ENCODE measurements at places on chromosomes 4 and X. TPM values are rescaled to one million over a fixed set of nuclear protein-coding genes. Genes with fewer than 3 reads are reported as not detected.

The PNMA6F gene
- total RNA-seq, result not detected

The NUDT11 gene
- 0.58 TPM for total RNA-seq

The SH2D1A gene
- total RNA-seq, result 0.55 TPM

The EXOC1L gene
- total RNA-seq, result not detected

The C1GALT1C1 gene
- 35.6 TPM for total RNA-seq

The HS6ST2 gene
- total RNA-seq, result 0.19 TPM

The FOXP3 gene
- total RNA-seq, result not detected

The THAP6 gene
- total RNA-seq, result 15.7 TPM

The TCEAL5 gene
- not detected for total RNA-seq

The GLOD5 gene
- not detected for total RNA-seq

The TEX11 gene
- total RNA-seq, result not detected

DNA sequence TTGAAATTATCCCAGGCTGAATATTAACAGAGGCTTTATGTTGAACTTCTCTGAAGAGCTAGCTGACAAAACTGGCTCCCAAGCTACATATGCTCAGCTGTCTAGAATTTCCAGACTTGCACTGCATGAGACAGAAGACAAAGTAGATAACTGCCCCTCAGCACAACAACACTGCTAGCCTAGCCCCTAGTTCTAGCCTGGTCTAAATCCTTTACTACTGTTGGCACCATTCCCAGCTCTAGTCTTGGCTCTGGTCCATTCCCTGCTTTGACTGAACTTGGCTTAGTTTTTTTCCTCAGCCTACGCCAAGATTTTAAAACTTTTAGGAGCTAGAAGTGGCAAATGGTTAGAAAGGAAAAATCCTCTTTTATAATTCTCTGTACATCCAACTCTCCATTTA, 7.6 kb upstream of the OPHN1 start:
- no peak for DNase-seq

- no peak for DNase-seq
Observed at GRCh38 chrX:124023838-124024238, 62.3 kb downstream of the STAG2 start.

- DNase-seq, result peak; percentile 55
Observed at GRCh38 chrX:72122621-72123337, 8.9 kb downstream of the RTL5 start.

GRCh38 chr4:15031197-15031596, 28.9 kb downstream of the CPEB2 start:
- DNase-seq, result no peak

DNA sequence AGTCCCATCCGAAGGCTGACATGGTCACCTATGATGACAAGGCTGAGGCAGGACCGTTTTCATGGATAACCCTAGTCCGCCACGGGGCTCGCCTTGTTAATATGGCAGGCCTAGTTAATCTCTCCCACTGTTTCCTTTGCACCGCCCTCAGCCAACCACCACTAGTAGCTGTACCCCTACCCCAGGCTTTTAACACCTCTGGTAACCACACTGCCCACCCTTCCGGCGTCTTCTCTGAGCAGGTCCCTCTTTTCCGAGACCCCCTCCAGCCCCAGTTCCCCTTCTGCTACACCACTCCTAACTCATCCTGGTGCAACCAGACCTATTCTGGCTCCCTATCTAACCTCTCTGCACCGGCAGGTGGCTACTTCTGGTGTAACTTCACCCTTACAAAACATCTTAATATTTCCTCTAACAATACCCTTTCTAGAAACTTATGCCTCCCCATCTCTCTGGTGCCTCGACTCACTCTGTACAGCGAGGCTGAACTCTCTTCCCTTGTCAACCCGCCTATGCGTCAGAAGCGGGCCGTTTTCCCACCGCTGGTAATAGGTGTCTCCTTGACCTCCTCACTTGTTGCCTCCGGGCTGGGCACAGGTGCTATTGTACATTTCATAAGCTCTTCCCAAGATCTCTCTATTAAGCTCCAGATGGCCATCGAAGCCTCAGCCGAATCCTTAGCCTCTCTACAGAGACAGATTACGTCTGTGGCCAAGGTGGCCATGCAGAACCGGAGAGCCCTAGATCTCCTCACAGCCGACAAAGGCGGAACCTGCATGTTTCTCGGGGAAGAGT, 964.4 kb downstream of the RPA4 start:
- DNase-seq, result peak; percentile 77

DNA sequence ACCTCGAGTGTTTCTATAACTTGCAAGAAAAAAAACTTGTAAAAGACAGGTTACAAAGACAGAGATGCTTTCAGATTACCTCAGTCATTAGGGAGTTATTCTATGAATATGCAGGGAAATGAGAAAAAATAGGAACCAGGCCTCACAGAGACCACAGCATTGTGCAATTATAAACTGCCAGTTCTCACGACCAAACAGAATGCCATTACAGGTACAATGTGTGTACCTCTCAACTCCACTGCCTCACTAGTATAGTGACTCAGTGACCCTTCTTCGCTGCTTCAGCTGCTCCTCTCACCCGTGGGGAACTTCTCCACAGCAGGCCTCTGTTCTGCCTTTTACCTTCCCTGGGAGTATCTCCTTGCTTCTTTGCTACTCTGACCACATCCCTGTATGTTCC, 2.3 kb upstream of the HTATSF1 start:
- no peak for DNase-seq

DNA sequence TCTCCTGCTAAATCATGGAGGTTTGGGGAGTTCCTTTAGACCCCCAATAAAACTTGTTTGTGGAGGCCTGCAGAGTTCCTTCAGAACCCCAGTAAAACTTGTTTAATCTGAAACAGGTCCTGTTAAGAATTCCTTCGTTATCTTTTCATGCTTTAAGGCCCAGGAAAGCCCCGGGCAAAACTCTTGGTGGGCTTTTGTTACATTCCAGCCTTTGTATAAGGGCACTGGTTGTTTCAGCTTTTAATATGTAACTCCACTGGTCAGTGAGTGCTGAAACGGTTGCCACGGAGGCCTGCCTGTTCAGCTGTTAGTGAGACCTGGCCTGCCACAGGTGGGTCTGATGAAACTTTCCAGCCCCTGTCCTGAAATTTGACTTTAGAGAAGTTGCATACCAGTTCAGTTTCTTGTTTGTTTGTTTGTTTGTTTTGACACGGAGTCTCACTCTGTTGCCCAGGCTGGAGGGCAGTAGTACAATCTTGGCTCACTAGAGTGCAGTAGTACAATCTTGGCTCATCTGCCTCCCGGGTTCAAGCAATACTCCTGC, 12.4 kb upstream of the DHRSX start:
- no peak for DNase-seq

GRCh38 chrX:43735957-43736356, 79.9 kb downstream of the MAOA start:
- DNase-seq, result no peak

DNA sequence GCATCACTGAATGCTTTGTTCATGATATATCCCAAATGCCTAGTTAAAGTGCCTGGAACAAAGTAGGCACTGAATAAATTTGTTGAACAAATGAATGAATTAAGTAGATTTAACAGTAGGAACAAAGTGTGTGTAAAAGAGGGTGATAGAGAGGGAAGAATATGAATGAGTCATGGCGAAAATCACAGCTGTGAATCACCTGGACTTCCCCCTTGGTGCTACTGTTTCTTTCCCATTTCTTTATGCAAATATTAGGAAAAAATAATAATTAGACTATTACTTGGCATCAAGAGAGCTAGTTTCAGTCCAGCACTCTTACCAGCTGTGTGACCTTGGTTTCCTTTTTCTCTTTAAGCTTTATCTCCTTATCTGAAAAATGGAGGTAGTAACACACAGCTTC, 9.2 kb downstream of the SPIN3 start:
- DNase-seq, result no peak

- DNase-seq, result no peak
Observed at GRCh38 chr4:173835903-173836302, 305.9 kb upstream of the HAND2 start.

GRCh38 chrX:153319295-153320046, 2.1 kb downstream of the PNMA6F start:
- DNase-seq, result no peak

DNA sequence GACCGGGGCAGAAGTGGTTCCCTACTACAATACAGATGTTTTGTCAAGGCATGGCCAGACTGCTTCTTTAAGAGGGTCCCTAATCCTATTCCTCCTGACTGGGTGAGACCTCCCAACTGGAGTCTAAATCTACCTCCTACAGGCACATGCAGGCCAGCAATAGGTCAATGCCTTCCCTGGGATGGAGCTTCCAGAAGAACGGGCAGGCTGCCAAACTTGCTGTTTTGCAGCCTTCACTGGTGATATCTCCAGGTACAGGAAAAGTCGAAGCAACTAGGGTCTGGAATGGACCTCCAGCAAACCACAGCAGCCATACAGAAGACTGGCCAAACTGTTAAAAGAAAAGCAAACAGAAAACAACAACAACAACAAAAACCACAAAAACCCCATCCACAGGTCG, 678.4 kb upstream of the DIAPH2 start:
- DNase-seq, result no peak

GRCh38 chrX:119389214-119389613, 9.9 kb upstream of the SLC25A43 start:
- no peak for DNase-seq

DNA sequence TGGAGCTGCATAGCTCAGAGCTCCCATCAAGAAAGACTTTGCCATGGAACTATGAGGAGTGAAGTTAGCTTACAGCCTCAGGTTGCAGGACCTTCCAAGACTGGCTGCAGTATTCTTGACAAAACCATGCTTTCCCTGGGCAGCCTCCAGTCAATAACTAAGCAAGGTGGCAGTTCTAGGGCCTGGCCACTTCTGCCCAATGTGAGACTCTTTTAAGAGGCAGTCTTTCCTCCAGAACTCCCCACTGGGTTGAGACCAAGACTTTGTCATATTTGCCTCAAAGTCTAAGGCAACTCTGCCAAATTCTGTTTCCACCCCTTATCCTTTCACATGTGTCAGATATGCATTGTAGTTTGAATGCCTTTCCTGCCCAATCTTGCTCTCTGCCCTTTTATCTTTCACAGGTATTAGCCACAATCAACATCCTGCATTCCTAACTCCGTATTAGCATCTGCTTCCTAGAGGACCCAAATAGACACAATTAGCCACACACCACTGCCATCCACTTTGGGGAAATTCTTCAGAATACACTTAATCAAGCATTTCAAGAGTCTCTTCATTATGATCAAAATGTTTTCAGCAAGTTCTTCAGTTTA, 17.7 kb upstream of the SLC25A43 start:
- no peak for DNase-seq

DNA sequence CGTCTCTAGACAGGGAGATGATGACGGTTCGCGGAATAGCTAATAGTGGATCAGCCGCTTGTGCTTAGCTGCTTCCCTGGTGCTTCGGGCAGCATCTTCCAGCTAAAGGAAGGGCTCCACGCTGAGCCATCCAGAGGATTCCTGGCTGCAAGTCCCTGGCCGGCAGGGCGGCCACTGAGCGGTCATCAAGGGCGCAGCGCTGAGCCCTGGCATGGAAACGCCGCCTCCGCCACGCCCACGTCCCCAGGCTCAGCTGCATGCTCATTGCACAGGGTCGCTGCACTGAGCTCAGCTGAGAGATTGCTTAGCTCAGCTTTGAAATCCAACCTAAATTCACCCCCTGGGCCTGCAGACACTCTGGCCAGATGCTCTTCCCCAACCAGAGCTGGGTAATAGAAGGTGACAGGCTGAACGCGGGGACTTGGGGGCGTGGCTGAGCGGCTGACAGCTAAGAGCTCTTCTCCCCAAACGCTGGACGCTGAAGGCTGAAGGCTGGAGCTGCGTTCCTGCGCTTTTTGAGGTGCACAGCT, 118.2 kb upstream of the KIT start:
- no peak for DNase-seq
